ENCODE measurements at places on chromosomes 16 and 17.
A peak's percentile ranks its signal among the peaks of the same experiment; 100 is the strongest.

- no peak for DNase-seq
Measured at GRCh38 chr16:1475552-1476114, 805 bp upstream of the CLCN7 start.

DNA sequence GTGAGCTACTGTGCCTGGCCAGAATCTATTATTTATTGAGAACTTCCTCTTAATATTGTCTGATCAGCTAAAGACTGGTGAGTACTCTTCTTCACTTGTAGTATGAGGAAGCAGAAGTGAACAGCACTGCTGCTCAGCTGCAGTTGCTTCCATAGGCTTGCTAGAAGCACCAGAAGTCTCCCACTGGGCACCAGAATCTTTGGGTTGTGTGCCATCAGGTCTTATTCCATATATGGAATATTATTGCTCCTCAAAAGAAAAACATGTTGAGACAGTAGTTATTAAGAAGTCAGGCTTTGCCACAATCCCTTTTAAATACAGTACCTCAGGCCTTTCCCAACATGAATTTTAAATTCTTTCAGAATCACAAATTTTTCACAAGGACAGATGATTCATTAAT lies 17.2 kb downstream of the SNTB2 start:
- DNase-seq, result no peak

- no peak for DNase-seq
Measured at GRCh38 chr16:12092544-12092921, 116.0 kb downstream of the SNX29 start.

- DNase-seq, result no peak
Measured at GRCh38 chr17:41486809-41487530, 2.7 kb downstream of the KRT36 start.

- DNase-seq, result no peak
Measured at GRCh38 chr16:88064889-88065746, 113.9 kb downstream of the BANP start.

DNA sequence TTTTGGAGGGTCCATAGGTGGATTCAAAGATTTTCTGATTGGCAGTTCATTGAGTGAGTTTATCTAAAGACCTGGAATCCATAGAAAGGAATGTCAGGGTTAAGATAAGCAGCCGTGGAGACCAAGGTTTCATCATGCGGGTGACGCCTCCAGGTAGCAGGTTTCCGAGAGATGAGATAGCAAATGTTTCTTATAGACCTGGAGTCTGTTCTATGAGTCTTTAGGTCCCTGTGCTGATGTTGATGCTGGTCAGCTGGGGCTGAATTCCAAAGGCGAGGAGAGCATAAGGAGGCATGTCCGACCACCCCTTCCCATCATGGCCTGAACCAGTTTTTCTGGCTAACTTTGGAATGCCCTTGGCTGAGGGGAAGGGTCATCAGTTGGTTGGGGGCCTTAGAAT lies 80.2 kb downstream of the RAP1GAP2 start:
- no peak for DNase-seq

DNA sequence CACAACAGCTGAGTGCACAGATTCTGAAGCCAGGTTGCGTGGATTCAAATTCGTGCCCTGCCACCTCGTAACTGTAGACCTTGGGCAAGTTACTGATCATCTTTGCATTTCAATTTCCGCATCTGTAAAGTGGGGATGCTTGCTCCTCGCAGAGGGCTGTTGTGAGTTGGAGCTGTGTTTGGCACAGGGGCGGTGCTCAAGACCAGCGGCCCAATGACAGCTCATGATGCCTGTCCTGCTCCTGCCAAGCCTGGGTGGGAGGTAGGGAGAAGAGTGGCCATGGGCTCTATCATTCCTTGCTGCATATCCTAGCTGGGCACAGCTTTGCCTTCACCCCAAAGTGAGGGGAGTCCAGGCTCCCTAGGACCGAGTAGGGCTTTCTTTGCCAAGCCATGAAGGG lies 12.6 kb downstream of the NXPH3 start:
- DNase-seq, result no peak

GRCh38 chr17:63611354-63611753 lies 10.7 kb downstream of the TACO1 start:
- DNase-seq, result no peak

GRCh38 chr17:71934520-71934919 lies 186.3 kb upstream of the SOX9 start:
- DNase-seq, result no peak

- DNase-seq, result no peak
Measured at GRCh38 chr17:17841601-17842025, 4.8 kb upstream of the SREBF1 start.

DNA sequence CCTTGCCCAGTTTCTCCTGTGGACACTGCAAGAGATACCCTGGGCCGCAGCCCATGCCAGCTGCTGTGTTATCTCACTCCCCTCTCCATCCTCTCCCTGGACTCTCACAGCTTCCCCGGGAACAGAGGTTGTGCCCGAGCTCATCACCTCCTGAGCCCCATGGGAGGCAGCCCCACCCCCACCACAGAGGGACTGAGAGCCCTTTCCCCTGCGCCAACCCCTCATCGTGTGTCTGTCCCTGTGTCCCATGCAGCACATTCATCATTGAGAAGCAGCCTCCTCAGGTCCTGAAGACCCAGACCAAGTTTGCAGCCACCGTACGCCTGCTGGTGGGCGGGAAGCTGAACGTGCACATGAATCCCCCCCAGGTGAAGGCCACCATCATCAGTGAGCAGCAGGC lies 12.7 kb downstream of the STAT5A start:
- DNase-seq, result no peak

GRCh38 chr16:64933885-64934284 lies 188.0 kb downstream of the CDH11 start:
- no peak for DNase-seq

GRCh38 chr17:33201283-33201682 lies 91.8 kb downstream of the ASIC2 start:
- DNase-seq, result no peak

- DNase-seq, result peak; percentile 57
Measured at GRCh38 chr16:48617711-48618148, 7.8 kb upstream of the N4BP1 start.

- DNase-seq, result peak; percentile 44
Measured at GRCh38 chr16:22813223-22813947, 577 bp upstream of the HS3ST2 start.

GRCh38 chr16:48575471-48576050 lies 34.4 kb downstream of the N4BP1 start:
- no peak for DNase-seq

DNA sequence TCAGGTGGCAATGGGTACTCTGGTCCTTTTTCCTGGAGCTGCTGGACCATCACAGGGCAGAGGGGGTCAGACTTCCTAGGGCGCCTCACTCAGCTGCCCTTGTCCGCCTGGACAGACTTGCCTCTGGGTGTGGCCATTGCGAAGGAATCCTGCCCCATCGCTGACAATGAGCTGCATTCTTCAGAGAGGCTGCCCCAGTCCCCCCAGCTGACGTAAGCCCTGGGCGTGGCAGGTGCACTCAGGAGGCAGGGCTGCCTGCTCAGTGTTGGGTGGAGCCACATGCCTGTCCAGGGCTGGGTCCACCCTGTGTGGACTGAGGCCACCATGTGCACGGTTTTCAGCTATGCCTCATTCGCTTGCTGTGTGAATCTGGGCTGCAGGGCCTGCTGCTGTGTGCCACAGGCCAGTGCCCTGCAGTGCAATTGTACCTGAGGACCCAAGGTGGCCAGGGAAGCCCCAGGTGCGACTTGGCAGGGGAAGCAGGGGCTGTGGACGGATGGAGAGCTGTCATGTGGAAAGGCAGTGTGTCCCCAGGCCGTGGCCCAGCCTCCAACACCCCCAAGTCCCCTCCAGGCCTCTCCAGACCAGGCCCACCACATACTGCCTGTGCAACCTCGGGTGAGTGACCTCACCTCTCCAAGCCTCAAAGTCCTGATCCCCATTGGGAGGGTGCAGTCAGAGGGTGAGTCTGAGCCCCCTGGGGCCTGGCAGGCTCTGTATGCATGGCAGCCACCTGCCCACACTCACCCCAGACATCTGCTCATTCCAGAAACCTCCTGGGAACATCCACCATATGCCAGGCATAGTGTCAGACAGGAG lies 14.0 kb upstream of the MPRIP start:
- DNase-seq, result no peak

DNA sequence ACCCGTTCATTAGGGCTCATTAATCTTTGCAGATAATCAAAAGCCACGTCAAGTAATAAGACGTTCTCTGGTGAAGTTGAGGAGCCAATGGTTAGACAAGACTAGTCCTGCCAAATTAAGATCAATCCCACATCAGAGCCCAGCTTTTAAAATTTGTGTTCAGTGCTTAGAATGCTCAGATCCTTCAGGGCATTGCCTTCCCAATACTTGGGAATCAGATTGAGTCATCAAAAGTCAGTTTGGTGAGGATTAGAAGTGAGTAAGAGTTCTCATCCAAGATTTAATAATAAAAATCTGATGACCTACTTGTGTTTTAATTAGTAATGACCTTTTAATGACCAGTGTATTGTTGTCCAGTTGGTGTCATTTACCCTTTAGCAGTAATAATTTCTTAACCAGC lies 19.8 kb downstream of the MAP2K4 start:
- no peak for DNase-seq

GRCh38 chr16:66446737-66447136 lies 19.6 kb downstream of the BEAN1 start:
- DNase-seq, result no peak

DNA sequence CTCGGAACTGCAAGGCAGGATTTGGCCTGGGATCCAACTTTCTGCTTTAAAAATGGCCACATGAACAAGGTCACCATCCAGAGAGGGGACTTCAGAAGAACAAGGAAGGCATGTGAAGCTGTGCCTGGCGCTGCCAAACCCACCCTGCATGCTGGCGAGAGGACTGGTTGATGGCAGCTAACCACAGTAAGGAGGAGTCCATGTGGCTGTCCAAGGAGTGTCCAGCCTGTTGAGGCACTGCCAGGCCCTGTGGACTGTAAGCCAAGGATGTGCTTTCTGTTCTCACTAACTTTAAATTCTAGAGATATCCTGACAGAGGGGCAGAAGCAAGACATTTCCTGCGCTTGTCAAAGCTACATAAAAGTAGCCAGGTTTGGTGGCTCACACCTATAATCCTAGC lies 40.4 kb downstream of the CDK5R1 start:
- no peak for DNase-seq

GRCh38 chr17:81934098-81934757 lies 2.9 kb downstream of the PYCR1 start:
- no peak for DNase-seq

GRCh38 chr17:3659541-3660111 lies 8.8 kb downstream of the TAX1BP3 start:
- no peak for DNase-seq

- DNase-seq, result no peak
Measured at GRCh38 chr17:8163978-8164814, 1.4 kb upstream of the VAMP2 start.

- no peak for DNase-seq
Measured at GRCh38 chr16:8736123-8736668, 61.2 kb downstream of the TMEM186 start.

- DNase-seq, result no peak
Measured at GRCh38 chr17:37750768-37751475, 6.1 kb upstream of the HNF1B start.

DNA sequence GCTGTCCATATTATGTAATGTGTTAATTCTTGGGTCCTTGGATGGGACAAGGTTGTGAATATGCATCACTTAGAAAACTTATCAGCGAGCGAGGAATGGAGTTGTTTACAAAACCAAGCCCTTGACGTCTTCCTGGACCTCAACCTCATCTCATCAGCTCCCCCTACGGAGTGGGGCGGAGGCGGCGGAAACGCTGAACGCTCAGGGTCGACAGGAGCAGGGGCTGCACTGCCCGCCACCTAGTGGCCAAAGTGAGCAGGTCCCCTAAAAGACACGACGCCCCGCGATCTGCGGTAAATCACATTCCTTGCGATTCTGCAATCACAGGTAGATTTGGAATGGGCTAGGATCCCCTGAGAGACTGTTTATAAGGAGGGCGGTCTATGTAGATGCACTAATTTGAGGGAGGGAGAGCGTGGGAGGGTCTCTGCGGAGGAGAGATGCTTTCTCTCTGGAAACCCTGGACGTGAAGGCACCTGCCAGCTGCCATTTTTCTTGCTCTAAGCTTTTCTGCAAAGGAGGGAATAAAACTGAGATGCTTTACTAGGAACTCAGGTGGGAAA lies 5.4 kb upstream of the ICAM2 start:
- DNase-seq, result peak; percentile 42

DNA sequence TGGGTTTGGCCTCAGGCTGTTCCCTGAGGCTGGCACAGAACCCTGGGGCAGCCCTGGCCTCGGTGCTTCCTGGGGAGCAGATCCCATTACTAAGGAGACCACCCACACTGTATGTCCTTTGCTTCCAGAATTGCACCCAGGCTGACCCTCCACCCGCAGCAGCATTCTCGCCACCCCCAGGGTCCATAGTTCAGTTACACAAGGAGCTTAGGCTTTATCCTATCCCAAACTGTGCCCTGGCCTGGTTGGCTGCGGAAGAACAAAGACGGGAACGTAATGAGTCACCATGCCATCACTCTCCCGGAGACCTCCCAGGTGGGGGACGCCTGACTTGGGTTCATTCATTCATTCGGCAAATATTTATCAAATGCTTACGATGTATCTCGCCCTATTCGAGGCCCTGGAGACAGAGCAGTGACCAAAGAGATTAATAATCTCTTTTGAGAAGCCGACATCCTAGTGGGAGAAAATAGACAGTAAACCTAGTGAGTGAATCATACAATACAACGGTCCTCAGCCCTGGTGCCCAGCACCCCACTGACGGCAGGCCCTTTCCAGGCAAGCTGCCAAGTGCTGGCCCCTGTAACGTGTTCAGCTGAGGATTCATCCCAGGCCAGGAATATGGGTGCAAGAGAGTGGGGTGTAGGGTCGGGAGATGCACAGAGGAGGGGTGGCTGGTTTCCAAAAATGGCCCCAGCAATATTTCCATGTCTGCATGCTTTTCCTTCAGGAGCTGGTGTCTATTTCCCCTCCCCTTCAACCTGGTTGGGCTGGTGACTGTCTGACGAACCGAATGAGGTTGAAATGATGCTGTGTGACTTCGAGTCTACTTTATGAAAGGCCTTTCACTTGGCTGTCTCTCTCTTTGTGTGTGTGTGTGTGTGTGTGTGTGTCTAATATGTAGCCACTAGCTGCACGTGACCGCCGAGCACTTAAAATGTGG lies 134.2 kb downstream of the MGAT5B start:
- DNase-seq, result no peak

GRCh38 chr16:7218936-7219335 lies 113.7 kb upstream of the RBFOX1 start:
- no peak for DNase-seq

DNA sequence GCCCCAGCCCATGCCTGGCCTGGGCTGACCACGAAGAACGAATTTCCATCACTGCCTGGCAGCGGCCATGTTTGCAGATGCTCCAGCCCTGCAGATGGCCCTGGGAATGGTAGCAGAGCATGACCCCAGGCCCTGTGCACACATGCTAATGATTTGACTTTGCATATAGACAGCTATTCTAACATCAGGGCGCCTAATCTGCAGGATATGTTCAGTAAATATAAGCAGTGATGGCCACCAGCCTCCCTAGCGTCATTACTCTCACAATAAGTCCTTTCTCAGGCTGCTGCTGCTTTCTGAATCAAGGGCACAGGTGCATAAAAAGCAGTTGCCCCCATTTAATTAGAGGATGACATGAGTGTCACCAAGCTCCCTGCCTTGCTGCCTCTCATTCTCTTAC lies 24.2 kb downstream of the DNAH9 start:
- DNase-seq, result no peak
